ENCODE measurements at places on chromosomes 2 and 18.

DNA sequence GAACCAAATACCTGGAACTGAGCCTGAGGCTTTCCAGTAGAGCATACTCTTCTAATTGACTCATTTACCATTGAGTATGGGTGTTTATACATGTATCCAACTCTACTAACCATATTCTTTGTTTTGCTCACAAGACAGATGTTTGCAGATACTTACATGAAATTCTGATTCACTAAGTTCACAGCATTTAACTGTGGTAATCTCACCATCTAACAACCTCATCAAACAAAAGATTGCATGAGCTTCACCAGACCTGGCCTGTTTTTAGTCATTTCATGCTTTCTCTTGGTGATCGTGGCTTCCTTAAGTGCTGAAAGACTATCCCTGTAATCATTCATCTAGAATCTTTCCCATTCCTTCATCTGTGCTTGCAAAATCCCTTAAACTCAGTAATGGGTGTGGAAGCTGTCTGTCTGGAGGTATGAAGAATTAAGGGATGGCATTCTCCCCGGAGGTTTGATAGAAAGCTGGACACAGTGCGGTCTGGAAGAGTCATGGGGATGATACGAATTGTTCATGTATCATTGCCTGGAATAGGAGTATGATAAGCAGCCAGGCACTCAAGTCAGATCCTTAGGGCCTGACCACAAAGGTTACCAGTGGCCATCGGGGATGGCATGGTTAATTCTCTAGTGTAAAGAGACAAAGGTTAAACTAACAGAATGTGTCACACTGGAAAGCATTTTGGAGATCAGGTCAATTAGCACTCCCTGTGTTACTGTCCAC is 42.0 kb upstream of the IL1R1 start:
- no peak for DNase-seq

GRCh38 chr2:68771211-68771751 is 36.7 kb downstream of the ARHGAP25 start:
- no peak for DNase-seq

DNA sequence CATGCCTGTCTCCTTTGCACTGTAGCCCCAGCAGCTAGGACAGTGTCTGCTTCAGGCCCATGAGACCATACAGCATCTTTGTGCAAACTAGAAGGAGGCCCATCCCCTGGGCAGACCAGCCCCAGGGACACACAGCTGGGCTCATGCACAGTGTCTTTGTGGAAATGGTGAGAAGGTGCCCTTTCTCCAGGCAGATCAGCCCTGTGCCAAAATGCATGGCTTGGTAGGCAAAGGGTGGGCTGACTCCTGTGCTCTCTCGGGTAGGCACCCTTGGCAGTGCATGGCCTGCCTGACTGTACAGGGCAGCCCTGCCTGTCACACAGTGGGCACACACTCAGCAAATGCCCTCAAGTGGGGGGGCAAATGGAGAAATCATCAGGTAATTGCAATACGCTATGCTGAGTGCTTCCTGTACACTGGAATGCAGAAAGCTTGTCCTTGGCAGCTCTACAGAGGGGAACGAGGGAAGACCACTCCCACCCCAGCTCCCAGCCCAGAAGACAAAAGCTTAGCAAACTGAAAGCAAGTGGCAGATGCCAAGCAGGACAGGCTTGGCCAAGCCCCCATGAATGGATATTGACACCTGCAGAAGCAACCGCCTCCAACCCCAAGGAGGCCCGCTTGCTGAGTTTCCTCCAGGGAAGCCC is 21.6 kb downstream of the TNS1 start:
- DNase-seq: no peak

- DNase-seq: no peak
These were observed 162.2 kb downstream of the PKP4 start for GRCh38 chr2:158618891-158619490.

DNA sequence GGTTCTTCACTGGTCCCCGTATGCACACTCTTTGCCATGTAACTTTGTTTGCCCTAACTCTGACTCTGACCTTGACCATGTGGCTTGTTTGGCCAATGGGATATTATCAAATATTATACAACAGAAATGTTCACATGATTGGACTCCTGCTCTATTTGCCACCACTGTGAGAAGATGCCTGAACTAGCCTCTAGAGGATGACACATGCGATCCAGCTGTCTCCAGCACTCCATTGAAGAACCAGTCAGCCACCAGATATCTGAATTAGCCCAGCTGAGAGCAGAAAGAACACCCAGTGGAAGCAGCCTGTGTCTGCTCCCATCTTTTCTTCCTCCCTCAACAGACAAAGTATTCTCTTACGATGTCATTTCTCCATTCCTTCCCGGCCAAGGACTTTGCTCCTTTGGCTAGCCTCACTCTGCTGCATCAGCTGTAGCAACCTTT is 412.1 kb downstream of the IRS1 start:
- no peak for DNase-seq

DNA sequence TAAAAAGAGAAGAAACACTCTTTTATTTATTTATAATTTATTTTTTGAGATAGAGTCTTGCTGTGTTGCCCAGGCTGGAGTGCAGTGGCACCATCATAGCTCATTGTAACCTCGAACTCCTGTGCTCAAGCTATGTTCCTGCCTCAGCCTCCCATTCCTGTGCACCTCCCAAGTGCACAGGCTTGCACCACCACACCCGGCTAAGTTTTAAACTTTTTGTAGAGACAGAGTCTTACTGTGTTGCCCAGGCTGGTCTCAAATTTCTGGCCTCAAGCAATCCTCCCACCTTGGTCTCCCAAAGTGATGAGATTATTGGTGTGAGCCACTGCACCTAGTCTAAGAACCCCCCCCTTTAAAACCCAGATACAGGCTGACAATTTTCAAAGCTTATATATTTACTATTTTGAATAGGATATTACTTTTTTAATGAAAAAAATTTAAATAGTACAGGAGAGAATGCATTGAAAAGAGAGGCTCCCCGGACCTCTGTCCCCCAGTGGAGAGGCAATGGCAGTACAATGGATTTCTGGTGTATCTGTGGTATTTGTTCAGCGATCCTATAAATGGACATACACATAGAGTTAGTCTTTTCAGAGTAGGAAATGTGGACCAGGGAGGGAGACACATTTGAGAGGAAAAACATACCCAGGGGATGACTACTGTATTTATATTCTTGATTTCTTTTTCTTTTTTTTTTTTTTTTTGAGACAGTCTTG is 48.1 kb upstream of the CNOT11 start:
- peak; percentile 1 for DNase-seq

GRCh38 chr2:99422599-99422998 is 67.2 kb downstream of the REV1 start:
- DNase-seq: no peak

GRCh38 chr2:55038428-55038827 is 11.8 kb downstream of the RTN4 start:
- DNase-seq: no peak

DNA sequence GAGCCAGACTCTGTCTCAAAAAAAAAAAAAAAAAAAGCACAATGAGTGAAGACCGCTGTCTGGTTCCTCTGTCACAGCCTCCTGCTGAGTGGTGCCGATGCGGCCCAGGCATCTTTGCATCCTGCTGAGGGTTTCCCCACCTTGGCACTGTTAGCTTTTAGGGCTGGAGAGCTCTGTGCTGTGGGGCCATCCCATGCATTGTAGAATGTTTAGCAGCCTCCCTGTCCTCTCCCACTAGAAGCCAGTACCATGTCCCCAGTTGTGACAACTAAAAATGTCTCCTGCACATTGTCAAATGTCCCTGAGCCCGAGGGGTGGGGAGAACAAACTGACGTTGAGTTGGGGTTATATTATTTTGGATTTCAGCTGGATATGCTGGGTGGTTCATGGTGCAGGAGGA is 7.9 kb upstream of the COLEC11 start:
- DNase-seq: no peak

GRCh38 chr2:904246-905024 is 46.2 kb upstream of the SNTG2 start:
- DNase-seq: no peak

GRCh38 chr2:112682101-112682500 is 36.4 kb downstream of the SLC20A1 start:
- no peak for DNase-seq

DNA sequence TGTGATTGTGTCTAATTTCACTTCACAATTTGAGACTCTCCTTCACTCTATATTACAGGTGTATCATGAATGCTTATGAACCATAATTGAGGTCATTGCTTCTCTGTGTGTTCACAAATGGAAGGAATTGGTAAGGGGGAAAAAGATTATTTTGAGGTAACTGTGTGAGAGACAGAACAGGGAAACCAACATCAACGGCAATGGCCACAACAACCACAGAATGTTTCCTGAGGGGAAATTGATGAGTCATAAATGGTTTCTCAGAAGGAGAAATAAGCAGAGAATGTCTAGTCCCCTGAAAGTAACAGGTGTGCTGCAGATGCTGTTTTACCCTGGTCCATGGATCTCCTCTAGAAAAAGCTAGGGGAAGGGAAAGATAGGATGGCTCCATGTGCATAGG is 361.2 kb upstream of the GALNT5 start:
- no peak for DNase-seq

DNA sequence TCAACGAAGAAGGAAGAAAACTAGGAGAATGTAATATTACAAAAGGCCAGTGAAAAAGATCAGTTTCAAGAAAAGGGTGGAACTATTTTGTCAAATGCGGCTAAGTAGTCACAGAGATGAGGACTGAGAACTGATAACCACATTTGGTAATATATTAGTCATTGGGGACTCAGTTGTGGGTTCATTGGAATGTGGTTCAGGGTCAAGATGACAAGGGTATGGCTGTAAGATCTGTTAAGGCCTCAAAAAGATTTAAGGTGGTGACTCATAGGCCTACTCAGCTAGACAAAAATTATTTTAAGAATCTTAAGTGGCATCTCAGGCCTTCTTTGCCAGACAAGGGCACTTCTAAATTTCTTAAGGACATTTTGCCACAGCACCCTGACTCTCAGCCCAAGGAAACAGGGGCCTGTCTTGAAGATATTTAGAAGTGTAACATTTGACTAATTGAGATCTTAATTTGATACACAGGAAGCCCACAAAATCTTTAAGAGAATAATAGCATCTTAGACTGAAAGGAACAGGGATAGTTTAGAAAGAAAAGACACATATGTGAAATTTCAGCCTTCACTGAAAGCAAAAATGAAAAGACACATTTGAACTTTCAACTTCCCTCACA is 81.3 kb downstream of the STRADB start:
- DNase-seq: no peak

DNA sequence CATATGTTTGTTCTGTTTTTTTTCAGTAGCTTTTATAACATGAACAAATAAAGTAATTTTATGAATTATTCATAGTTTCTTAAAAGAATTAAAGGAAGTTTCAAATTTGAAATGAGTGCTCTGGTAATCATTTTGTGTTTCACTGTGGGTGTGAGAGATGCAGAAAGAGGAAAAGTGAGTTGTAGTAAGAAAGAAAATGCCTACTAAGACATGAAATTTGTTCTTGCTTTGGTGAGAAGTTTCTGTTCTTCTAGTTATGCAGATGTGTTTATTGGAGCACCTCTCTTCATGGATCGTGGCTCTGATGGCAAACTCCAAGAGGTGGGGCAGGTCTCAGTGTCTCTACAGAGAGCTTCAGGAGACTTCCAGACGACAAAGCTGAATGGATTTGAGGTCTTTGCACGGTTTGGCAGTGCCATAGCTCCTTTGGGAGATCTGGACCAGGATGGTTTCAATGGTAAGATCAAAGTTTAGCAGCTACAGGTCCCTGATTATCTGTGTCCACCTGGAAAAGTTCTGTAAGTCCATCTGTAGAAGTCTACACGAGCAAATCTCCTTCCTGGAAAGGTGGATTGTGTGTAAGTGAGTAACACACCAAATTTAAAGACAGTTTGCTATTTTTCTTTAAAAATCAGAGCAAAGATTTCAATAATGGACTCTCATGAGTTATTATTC is 51.4 kb downstream of the ITGAV start:
- DNase-seq: no peak

DNA sequence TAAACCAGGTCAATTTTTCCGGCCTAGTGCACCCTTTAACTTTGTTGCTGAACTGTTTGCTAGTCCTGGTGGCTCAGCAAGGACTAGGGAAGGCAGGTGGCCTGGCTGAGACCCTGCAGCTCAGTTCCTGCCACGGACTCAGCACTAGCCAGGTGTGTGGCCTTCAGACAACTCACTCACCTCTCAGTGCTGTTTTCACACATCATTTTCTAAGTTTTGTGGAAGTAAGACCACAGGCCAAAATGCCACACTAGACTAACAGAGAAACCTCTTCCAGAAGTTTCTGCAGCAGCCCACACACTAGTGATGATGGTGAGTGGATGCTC is 65.9 kb upstream of the SLC1A4 start:
- DNase-seq: no peak

GRCh38 chr2:184114439-184114838 is 483.9 kb upstream of the ZNF804A start:
- no peak for DNase-seq

DNA sequence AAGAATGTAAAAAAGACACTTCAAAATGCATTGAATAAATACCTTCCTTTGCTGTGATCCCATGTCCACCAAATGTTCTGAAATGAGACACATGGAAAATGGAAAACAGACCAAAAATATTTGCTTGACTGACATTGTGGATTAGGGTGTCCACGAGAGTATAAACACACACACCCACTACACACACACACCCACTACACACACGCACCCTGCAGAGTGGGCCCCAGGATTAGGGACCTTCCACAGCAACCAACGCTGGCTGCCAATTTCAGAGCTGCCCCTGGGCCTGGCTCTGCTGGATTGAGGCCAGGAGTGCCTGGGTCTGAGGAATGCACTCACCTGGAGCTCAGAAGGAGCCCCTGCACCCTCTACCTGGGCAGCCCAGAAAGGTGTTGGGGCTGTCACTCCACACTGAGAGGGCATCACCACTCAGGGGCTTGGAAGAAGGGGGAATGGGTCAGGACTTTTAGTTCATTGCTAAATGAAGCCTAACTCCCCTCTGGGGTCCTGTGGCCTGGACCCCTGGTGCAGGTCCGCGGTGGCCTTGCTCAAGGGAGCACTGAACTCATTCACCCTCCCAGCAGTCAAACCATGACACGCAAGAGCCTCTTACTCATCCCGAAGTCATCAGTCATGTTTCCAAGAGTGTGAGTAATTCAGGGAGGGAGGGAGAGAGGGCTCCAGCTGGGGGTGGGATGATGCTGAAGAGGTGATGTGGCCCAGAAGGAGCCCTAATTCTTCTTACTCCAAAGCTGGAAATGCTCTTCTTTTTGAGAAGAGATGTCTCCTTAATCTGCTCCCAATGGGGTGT is 50.2 kb upstream of the PLB1 start:
- no peak for DNase-seq

Measured in NCI-H146 (cell line).